ENCODE measurements at places on chromosomes 7 and 10. TPM values are rescaled to one million over a fixed set of nuclear protein-coding genes. Genes with fewer than 3 reads are reported as not detected.

Gene RNF148
- total RNA-seq, result not detected

DNA sequence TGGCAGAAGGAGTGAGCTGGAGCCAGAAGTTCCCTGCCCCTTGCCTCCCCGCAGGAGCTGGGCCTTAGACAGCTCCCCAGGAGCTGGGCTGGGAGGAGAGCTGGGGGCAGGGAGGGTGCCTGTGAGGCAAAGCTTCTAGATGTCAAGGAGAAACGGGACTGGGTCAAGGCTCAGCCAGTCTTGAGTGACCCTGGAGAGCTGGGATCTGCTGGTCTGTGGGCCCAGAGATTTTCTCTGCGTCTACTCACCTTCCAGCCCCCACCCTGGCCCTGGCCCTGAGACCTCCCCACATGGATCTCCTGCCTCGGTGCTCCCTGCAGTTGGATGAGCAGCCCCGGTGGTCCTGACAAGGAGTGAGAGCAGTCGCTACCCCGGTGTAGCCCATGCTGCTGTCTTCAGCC is 20.3 kb upstream of the SHH start:
- no peak for DNase-seq

Gene PON3
- total RNA-seq, result not detected

Gene SLC25A28
- 64.7 TPM for total RNA-seq

DNA sequence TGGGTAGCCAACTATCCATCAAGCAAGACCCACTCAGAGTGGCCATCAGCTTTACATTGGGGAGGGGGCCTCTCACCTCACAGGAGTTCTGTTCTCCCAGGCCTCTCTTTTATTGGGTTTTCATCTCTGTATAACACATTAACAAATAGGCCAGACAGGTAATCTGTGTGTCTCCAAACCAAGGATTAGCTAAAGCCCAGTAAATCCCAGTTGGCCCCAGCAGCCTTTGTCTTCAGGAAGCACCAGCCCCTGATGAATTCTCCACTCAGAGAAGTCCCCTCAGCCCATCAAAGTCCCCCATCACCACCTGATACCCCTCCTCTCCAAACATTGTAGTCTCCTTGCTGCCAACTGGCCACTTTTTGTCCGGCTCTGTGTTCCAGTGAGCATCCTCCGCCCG is 16.9 kb upstream of the SLF2 start:
- DNase-seq, result no peak

Gene ERVW-1
- total RNA-seq, result not detected

DNA sequence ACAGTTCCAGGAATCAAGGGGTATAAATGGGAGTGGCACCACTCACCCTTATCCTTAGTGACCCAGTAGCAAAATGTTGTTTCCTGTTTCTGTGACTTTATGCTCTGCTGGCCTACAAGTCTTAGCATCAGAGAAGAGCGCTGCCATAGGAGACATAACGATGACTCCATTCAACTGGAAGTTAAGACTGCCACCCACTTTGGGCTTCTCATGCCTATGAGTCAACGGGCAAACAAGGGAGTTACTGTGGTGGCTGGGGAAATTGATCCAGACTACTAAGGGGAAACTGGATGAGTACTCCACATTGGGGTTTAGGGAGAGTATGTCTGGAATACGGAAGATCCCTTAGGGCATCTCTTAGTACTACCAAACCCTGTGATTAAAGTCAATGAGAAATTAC is 40.6 kb upstream of the PIK3CG start:
- no peak for DNase-seq

- DNase-seq, result no peak
These were observed 143.9 kb upstream of the MGMT start for GRCh38 chr10:129322933-129323820.

DNA sequence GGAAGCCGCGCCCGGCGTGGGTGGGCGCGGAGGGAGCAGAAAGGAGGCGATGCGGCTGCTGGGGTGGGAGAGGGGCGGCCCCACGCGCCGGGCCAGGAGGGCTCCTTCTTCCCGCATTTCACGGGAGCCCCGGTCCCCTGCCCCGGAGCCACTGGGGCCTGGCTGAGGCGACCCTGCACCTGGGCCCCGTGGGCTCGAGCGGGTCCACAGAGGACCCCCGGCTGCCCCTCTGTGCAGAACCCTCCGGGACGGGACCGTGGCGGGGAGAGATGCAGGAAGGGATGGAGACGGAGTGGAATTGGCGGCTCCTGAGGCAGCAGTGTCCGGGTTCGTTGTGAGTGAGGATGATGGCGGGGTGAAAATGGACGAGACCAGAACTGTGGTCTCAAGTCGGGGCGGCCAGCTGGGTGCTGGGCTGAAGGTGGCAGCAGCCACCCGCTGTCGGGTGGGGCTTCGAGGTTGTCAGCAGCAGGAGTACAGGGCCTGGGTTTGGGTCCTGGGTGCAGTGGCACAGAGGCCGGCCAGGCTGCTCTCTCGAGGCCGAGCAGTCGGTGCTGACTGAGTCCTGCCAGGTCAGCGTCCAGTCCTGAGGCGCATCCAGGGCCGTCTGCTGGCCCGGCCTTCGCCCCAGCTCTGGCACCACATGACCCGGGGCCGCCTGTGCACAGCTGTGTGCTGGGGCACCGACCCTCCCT is 80.4 kb downstream of the VIPR2 start:
- DNase-seq, result no peak
